NCI-H526 treated with DMSO at 0.1 percent for 48 hours (cell line): ENCODE measurements at places on chromosomes 7 and 10.
A peak's percentile ranks its signal among the peaks of the same experiment; 100 is the strongest.

- no peak for DNase-seq
Measured at GRCh38 chr7:105131033-105131656, 117.1 kb downstream of the KMT2E start.

DNA sequence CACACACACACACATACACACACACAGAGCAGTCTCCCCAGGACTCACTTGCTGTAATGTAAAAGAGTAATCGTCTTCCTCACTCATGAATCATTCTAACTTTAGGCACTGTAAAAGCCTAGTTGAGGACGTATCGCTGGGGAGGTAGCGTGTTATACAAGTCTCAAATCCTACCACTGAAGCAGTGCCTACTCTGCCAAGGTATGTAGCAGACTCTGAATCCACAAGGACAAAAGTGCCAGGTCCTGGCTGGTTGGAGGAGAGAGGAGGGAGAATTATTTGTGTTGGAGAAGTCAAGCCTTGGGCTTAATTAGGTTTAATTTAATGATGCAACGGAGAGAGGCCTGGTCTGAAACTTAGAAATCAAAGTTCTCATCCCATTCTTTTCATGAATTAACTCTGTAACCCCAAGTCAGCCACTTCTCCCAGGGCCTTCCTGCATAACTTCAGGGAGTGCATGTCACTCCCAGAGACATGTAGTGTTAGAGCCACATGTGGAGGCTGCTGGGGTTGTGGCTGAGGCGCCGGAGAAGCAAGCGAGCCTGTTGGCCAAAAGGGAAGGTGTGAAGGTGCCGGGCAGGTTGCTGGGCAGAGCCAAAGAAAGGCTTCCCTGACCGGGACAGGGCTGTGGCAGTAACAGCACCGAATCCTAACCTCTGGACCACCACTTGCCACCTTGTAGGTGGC is 36.7 kb downstream of the NKX2-3 start:
- no peak for DNase-seq

- DNase-seq: no peak
Measured at GRCh38 chr7:7897949-7898515, 70.6 kb upstream of the GLCCI1 start.

DNA sequence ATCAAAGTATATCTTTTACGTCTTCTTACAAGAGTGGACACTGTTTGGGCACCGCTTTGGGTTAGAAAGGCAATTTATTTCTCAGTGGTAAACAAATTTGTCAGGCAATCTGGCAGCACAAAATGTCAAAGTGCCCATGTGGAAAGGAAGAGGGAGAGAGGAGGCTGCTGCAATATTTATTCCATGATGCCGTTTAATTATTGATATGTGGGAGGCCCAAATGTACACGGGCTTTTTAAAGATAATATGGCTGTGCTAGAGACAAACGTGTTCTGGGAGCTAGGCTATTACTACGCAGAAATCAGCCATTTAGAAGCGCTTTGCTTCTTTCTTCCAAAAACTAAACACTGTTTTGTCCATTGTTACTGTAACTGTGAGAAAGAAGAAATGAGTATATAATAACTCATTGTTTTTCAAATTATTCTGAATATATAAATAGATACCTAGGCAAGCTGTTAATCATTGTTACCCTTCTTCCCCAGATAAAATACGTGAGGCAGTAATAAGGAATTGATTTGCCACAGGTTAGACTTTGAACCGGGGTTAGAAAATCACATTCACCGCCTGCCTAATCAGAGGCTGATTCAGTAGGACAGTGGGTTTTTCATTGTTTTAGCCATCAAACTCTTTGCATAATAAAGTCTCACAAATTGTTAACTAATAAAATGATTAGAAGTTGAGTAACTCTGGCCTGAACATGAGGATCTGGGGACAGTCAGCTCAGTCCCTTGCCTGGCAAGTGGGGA is 116.5 kb upstream of the FRMD4A start:
- DNase-seq: no peak

- no peak for DNase-seq
Measured at GRCh38 chr10:49775014-49775413, 12.9 kb upstream of the OGDHL start.

- peak; percentile 13 for DNase-seq
Measured at GRCh38 chr10:93991596-93992284, 2.0 kb upstream of the PLCE1 start.

- no peak for DNase-seq
Measured at GRCh38 chr10:50333872-50334271, 82.6 kb upstream of the ASAH2 start.

- DNase-seq: no peak
Measured at GRCh38 chr10:107865691-107866090, 701.2 kb upstream of the SORCS1 start.

- no peak for DNase-seq
Measured at GRCh38 chr7:157719705-157720655, 383.2 kb downstream of the DNAJB6 start.

- DNase-seq: no peak
Measured at GRCh38 chr10:88895250-88895649, 15.2 kb downstream of the STAMBPL1 start.

DNA sequence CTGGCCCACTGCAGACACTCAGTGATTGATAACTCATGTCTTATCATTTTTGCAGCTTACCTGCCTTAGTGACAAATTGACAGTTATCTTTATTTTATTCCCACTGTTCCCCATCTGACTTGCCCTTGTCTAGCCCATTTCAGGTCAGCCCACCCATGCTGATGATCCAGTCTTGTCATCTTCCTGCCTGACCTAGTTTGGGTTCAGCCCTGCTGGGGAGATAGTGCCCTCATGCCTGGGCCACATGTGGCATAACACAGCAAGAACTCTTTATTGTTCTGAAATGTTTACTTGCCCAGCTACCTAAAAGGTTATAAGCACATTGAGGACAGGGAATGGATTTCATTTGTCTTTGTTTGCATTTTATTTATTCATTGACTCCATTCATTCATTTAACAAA is 75.6 kb downstream of the ENTPD1 start:
- DNase-seq: no peak

DNA sequence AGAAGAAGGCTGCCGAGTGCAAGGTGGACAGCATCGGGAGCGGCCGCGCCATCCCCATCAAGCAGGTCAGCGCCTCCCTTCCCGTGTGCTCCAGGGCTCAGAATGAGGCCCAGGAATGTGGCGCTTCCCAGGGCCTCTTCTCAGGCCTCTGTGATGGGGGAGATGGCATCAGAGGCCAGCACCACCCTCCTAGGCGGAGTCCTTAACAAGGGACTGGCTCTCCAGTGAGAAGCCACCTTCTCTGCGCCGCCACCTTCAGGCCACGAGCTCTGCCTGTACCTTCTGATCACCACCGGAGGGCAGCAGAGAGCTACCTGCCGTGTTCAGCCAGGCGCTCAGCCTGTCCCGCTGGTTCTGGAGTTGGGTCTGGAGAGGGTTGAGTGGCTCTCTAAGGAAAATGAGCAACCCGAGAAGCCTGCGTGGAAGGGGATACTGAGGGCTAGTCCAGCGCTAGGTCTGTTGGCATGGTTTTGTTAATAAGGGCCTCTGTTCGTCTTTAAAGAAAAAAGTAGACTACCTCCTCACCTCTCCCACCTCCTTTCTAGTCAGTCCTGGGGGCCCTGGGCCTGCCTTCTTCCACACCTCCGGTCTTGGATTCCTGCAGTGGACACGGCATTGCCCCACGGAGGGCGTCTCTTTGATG is 37.7 kb downstream of the AGAP3 start:
- DNase-seq: peak; percentile 80

DNA sequence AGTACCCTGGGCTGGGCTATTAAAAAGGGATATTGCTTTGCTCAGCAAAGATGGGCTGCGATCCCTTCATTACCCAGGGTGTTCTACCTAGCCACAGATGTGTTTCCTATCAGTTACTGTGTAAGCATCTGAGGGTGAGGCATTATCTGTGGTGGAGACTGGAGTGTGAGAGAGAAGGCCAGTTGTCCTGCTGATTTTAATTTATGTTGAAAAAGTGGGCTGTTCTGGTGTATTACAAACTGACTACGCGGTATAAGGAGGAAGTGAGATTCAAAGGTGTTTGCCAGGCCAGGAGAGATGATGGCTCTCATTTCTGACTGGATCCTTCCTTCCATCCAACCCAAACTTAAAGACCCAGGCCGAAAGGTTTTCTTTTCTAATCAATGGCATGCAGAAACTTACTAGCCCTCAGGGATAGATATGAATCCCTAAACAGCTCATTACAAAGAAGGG is 7.6 kb downstream of the TCF7L2 start:
- no peak for DNase-seq

GRCh38 chr10:18860631-18861240 is 187.9 kb upstream of the MALRD1 start:
- no peak for DNase-seq

GRCh38 chr7:132141109-132141508 is 435.2 kb downstream of the PLXNA4 start:
- DNase-seq: no peak

- no peak for DNase-seq
Measured at GRCh38 chr10:127875916-127876315, 16.8 kb downstream of the CLRN3 start.

- no peak for DNase-seq
Measured at GRCh38 chr10:6843481-6843881, 263.4 kb upstream of the PRKCQ start.

DNA sequence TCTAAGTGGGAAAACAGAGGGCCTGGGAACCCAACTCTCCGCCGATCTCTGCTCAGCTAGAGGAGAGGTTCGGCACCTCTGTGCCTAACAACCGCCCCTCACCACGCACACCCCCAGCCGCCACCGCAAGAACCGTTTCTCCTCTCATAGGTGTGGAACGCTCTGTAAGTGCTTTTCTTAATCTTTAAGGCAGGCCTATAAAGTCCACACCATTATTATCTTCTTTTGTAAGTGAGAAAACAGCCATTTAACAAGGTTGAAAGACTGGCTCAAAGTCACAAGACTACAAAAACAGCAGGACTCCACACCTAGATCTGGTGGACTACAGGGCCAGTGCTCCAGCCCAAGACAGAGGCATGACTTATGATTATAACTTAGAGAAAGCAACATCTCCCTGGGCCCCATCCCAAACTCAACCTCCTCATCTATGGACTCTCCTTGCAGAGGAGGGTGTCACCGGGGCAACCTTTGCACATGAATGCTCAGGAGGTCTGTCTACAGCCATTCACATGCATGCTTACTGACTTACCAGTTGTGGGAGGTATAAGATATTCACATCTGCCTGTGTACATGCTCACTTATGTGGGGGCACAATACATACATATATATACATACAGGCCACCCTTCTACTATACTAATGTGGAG is 7.9 kb upstream of the NKX2-3 start:
- DNase-seq: no peak

DNA sequence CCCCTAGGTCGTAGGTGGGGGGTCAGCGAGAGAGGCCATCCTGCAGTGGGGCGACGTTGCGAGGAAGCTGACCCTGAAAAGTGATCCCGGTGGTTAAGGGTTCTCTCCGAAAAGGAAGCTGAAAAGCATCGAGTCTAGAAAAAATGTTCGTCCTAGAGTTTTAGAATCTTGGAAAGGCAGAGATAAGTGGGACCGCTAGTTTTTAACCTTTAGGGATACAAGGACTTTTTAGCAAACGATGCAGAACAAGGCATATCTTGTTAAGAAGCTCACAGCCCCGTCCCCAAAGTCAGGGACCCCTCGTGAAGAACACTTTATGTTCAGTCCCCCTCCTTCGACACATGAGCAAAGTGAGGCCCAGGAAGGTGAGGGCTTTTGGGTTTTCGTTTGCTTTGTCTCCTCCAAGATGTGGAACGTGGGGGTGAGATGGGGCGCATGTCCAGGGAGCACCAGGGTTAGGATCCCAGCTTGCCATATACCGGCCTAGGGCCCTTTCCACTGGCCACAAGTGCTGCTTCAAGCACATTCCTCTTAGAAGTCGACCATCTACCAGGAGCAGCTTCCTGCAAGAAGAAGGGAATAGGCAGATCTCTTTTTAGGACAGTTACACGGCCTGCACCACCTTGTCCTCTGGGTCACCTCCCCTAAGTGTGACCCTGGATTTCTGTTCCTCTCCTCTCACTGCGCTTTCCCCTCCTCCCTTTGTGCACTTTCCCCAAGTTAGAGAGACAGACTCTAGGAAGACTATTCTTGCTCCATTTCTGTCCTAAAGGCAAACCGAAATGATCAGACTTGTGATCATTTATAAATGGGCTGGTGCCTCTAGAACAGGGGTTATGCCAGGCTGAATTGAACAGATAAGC is 969 bp downstream of the SLC35G1 start:
- no peak for DNase-seq

- DNase-seq: no peak
Measured at GRCh38 chr10:119705434-119705831, 20.4 kb upstream of the INPP5F start.

DNA sequence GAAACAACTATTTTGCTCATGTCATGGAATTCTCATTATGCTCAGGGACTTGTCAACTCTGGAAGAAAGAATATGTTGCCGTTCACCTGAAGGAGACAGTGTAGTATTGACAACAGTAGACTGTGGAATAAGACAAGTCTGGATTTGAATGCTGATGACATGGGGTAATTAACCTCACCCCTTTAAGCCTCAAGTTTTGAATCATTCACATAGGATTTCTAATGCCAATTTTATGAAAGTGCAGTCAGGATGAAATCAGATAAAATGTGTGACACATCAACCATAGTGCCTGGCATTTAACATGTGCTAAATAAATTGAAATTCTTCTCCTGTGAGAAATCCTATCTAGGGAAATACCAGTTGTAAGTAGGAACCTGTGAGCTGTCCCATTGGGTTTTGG is 305.8 kb downstream of the KIF20B start:
- no peak for DNase-seq

DNA sequence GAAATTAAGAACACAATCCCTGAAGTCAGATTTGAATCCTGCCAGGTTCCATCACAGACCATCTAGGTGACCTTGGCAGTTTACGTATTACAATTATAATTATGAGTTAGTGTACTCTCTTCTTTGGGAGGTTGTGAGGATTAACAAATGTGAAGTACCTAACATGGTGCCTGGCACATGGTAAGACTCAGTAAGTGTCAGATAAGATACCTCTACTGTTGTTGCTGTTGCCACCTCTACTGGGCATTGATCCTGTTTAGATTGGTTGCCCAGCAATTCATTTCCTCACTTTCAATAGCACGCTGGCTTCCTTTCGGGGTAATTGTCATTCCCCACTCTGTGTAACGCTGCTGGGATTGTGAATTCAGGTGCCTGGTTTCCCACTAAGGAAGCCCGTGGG is 31.7 kb upstream of the HGF start:
- DNase-seq: no peak

DNA sequence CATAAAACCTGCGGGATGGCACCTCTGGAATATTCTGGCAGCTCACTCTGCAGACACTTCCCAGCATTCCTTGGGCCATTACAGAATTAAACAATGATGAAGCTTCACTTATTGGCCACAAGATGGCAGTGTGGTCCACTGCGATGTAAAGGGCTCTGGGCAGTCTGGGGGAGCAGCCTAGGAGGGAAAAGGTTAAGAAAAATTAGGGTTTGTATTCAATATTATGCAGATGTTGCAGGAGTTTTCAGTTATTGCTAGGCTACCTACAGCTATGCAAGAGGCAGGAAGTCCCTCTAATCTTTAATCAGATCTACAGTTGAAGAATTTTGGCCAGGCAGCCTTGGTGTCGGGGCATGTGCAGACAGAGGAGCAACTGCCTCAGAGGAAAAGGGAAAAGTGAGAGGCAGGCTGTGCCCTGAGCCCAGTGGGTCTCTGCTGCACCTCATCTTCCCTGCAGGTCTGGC is 233.2 kb upstream of the PRSS1 start:
- peak; percentile 71 for DNase-seq
